ENCODE measurements at places on chromosomes 1 and 21.

DNA sequence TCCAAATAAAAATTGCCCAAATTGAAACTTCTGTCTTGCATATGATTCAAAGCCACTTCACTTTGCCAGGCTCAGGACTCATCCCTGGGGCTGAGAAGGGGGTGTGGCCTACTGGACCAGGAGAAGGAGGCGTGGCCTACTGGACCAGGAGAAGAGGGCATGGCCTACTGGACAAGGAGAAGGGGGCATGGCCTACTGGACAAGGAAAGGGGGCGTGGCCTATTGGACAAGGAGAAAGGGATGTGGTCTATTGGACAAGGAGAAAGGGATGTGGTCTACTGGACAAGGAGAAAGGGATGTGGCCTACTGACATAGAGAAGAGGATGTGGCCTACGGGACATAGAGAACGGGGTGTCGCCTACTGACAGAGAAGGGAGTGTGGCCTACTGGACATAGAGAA lies 405.3 kb downstream of the RRAGC start:
- DNase-seq, result no peak

GRCh38 chr1:91608876-91609275 lies 108.2 kb downstream of the CDC7 start:
- no peak for DNase-seq

DNA sequence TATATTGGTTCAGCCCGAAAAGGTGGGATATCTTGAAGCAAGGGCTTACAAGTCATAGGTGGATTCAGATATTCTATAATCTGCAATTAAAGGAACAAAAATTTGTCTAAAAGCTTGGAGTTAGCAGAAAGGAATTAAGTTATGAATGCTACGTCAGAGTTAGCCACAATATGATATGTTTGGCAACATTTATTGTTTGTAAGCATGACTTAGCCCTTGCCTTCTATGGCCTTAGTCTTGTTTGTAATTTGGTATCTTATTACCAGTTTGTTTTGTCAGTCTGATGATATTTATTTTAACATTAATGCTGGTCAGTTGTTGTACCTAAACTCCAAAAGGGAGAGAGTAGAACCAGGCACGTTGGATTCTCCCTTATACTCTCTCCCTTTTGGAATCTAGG lies 43.1 kb upstream of the SUCO start:
- no peak for DNase-seq

GRCh38 chr1:155931332-155932038 lies 2.7 kb downstream of the KHDC4 start:
- DNase-seq, result no peak

GRCh38 chr1:110914676-110915075 lies 41.7 kb downstream of the CD53 start:
- no peak for DNase-seq

- no peak for DNase-seq
Observed at GRCh38 chr1:240732390-240732789, 120.4 kb upstream of the GREM2 start.

GRCh38 chr1:150973258-150973835 lies 1.3 kb downstream of the CERS2 start:
- DNase-seq, result no peak

- DNase-seq, result no peak
Observed at GRCh38 chr1:72186733-72187307, 95.5 kb downstream of the NEGR1 start.

DNA sequence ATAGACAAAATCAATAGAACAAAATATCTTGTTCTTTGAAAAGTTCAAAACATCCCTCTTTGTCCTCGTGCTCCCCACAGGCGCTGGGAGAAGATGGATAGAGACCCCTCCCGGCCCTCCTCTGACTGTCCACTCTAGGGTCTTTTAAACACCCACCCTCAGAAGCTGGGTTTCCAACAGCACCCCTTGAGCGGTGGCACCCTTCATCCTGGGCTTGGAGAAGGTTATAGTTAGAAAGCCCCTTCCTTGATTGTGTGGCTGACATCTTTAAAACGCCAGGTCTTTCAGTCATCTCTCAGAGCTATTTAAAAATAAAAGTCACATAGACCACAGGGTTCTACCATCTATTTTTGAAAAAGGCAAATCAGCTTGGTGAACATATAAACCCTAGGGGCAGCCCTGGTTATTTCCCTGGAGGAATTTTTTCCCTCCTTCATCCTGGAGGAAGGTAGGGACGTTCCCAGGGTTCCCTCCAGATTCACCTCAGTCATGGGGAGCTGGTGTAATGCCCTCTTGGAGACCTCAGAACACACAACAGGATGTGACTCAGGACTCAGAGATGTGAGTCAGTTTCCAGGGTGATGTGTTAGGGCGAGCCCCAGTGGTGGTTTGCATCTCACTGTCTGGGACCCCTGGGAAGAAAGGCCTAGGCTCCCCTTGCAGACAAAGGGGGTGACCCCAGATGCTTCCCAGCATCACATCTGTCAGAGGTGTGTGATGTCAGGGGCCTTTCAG lies 138.5 kb downstream of the CLIC6 start:
- peak; percentile 58 for DNase-seq

DNA sequence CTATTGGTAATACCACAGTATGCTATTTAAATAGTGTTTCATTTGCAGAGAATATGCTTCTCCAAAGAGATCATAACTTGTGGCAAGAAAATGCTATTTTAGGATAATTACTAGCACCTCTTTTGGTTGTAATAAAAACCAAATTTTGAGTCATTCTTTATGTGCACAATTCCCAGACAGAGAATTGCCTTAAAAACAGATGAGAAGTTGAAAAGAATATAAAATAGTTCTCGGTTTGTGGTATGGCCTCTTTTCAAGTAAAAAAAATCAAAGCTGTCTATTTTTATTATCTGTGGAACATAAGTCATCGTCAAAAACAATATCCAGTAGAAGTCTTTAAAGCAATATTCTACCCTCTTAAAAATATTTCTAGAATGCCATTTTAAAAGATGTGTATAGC lies 185.9 kb downstream of the GREM2 start:
- no peak for DNase-seq

- DNase-seq, result no peak
Observed at GRCh38 chr1:16351456-16351993, 755 bp downstream of the FBXO42 start.

DNA sequence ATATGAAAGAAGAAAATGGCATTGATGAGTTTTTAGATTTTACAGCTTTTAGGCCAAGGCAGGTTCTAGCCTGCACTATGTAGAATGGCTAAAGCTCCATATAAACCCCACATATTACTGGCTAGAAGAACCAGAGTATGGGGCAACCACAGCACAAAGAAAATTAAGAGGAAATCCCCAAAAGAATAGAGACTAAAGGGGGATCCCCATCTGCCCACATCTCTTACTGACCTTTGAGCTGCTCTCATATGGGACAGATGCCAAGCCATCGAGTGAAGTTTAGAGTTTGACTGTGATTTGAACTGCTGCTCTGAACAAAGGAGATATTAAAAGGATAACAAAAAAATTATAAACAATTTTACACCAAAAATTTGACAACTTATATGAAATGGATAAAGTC lies 102.2 kb upstream of the HAO2 start:
- no peak for DNase-seq
